Stimulated activated memory B cell treated with anti-CD40 and anti-IgM and Interleukin-4, amounts not matched to agents 10 μg/mL and 1 μg/mL and 100 μg/mL, for 72 hours (primary cell): ENCODE measurements at places on chromosomes 2 and 18.

GRCh38 chr18:41923446-41923845 lies 31.6 kb upstream of the PIK3C3 start:
- no peak for ATAC-seq

DNA sequence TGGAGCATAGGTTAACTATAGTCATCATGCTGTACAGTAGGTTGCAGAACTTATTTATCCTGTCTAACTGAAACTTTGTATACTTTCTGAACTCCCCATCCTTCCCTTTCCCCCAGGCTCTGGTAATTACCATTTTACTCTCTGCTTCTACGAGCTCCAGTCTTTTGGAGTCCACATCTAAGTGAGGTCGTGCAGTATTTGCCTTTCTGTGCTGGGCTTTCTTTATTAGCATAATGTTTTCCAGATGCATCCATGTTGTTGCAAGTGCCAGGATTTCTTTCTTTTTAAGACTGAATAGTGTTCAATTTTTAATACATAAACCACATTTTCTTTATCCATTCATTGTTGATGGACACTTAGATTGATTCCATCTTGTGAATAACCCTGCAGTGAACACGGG lies 464.1 kb downstream of the TGIF1 start:
- ATAC-seq = no peak

- no peak for ATAC-seq
Measured at GRCh38 chr2:217733461-217733860, 269.3 kb downstream of the TNS1 start.

GRCh38 chr18:2423761-2424160 lies 147.5 kb downstream of the METTL4 start:
- no peak for ATAC-seq

GRCh38 chr2:35314049-35314448 lies 1041.5 kb upstream of the CRIM1 start:
- ATAC-seq = no peak

GRCh38 chr2:59957504-59957903 lies 596.0 kb downstream of the BCL11A start:
- no peak for ATAC-seq

DNA sequence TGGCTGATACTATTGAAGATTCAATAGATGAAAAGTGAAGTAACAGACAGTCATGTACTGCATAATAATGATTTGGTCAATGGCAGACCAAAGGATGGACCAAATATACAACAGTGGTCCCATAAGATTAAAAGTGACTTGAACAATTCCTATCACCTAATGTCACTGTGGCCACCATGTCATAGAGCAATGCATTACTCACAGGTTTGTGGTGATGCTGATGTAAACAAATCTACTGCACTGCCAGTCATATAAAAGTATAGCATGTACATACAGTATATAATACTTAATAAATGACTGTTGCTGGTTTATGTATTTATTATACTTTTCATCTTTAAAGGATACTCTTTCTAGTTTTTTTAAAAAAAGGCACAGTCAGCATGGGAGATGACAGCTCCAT lies 99.9 kb downstream of the USP34 start:
- no peak for ATAC-seq

DNA sequence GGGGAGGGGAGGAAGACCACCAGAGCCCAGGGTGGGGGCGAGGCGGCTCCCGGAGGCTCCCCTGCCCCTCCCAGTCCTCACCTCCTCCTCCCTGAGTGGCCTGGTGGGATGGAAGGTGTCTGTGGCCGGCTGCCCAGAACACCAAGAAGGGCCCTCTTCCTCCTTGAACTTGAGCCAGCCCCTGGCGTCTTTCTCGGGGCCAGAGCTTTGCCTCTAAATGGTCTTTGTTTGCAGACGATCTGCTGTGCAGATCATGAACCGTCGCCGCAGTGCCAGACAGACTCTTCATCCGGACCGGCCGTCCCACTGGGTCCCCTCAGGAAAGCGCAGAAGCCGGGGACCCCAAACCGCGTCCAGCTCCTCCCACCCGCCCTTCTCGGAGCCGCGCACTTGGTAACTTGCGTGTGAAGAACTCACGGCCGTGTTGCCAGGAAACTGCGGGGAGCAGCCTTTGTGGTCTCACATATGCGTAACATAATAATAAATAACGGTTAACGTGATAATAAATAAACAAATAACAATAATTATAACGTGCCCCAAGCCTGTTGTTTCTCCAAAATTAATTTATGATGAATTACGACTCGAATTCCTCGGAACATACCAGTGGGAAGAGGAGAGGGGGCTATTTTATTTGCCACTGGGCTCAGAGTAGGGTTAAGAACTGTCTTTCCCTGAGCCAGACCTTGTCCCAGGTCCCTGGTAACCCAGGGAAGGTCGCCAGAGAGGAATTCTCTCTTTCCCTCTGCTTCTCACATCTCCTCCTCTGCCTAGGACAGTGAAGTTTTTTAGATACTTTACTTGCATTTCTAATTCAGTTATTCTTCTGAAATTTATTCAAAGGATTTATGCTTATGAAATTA lies 41.0 kb downstream of the PTGR3 start:
- ATAC-seq = no peak

GRCh38 chr2:210224591-210224940 lies 681 bp downstream of the ACADL start:
- ATAC-seq = no peak

GRCh38 chr2:239300871-239301735 lies 99.7 kb downstream of the HDAC4 start:
- ATAC-seq = no peak

DNA sequence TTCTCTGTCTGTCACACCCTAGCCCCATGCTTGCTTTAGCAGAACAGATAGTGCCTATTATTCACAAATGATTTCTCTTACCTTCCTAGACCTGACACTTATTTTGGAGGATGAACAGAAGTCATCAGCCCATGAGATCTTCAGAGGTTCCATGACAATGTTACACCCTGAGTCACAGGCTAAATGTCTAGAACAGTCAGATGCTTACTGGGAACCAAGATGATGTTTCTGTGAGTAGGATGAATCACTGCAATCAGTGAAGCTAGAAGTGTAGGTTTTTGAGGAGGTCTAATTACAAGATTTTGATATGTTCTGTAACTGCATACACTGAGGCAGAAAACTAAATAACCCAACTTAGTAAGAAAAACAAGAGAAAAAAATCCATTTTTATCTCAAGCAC lies 123.0 kb upstream of the THUMPD2 start:
- no peak for ATAC-seq

GRCh38 chr2:127593228-127594115 lies 52.5 kb upstream of the GPR17 start:
- ATAC-seq = peak; percentile 6

DNA sequence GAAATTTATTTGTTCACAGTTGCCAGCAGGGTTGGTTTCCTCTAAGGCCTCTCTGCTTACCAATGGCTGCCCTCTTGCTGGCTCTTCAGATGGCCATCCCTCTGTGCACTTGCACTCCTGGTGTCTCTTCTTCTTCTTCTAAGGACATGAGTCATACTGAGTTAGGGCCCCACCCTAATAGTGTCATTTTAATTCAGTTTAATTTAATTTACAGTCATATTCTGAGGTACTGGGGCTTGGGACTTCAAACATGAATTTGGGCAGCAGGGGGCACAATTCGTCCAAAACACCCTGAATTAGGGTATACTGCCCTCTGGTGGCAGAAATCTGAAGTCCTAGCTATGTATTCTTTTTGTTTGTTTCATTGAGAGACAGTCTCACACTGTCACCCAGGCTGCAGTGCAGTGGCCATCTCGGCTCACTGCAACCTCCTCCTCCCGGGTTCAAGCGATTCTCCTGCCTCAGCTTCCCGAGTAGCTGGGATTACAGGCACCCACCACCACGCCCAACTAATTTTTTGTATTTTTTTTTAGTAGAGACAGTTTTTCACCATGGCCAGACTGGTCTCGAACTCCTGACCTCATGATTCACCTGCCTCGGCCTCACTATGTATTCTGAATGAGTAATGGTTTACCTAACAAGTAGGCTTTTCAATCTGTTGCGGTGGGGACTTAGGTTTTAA lies 19.8 kb downstream of the SLC4A1AP start:
- ATAC-seq = peak; percentile 83

DNA sequence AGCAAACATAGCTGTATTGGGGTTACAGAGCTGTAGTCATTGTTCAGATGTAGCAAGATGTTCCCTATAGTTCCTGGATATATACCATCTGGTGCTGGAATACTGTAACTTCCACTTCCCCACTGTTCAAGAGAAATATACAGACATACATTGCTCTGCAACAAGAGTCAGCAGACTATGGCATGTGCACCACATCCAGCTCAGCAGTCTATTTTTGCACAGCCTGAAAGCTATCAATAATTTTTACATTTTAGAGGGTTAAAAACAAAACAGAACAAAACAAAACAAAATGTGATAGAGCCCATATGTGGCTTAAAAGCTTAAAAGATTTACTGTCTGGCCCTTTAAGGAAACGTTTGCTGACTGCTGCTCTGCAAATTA lies 31.8 kb upstream of the VIT start:
- no peak for ATAC-seq

GRCh38 chr18:10457767-10458166 lies 3.3 kb downstream of the APCDD1 start:
- no peak for ATAC-seq
